ENCODE measurements at places on chromosomes 16 and 17.

DNA sequence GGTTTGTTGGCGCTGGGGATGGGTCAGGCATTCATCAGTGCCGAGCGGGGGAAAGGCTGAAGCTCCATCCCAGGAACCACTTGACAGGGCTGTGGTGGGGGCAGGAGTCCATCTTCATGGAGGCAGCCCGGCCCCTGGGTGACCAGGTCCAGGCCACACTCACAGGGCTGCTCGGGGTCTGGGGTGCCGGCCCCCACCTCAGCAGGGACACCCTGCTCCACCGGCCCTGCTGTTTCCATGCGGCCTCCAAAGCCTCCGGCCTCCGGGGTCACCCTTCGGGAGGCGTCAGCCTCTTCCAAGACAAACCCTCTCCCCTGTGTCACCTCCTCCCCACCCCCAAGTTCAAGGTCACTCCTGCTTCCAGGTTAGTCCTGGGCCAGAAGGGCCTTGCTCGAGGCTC, 22.1 kb downstream of the GALNS start:
- no peak for DNase-seq

DNA sequence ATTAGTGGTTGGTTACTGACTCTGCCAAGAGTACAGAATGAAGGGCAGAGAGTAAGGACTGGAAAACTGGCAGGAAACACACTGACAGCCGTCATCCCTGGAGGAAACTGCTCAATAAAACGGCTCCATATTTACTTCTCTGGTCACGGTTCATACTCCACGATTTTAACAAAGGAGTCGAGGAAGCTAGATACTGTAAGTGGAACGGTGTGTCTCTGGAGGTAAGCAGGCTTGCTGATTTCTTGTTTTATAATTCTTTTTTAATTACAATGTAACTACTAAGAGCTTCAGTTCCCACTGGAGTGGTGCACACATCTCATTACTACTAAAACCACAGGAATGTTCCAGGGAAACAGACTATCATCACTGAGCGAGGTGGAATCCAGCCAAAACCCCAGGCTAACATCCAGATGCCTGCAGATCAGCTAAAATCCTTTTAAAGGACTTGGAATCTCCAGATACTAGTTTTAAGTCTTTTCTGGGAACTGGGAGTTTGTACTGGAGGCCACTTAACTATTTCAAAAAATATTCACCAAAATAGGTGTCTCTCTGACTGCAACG, 17.8 kb downstream of the SERPINF1 start:
- peak; percentile 91 for DNase-seq

DNA sequence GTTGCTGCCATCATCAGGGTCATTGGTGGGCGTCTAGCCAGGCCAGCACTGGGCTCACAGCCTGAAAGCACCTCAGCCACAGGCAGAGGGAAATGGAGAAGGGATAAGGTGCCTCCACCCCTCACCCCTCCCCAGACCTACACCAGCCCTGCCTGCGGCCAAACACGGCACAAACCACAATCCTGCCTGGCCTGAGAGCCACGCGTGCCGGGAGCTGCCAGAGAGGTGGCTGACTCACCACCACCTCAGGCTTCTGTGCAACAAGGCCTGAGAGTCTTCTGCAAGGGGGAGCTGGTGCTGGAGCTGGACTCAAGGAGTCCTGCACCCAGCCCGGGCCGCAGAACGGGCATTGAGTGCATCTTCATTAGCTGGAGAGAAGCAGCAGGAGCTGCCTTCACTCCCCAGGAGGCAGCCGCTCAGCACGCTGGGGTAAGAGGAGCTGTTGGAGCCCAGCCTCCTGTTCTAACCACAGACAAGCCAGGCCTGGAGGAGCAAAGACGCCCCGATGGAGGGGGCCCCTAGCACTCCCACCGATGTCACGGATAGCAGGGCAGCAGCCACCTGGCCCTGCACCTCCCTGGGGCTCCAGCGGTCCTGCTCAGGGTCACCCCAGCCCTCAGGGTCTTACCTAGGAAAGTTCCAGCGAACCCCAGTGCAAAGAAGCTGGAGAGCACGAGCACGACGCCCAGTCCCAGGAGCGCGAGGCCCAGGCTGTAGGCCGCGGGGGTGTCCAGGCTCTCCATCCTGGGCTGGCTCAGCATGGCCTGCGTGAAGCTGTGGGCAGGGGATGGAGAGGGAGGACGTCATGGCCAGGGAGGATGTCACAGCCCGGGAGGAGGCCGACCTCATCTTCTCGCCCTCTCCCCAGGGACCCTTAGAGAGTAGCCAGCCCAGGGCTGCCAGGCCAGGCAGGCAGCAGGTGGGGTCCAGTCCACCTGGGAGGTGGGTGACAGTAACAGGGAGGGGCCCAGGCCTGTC, 16.0 kb upstream of the RASD1 start:
- DNase-seq: peak; percentile 89

DNA sequence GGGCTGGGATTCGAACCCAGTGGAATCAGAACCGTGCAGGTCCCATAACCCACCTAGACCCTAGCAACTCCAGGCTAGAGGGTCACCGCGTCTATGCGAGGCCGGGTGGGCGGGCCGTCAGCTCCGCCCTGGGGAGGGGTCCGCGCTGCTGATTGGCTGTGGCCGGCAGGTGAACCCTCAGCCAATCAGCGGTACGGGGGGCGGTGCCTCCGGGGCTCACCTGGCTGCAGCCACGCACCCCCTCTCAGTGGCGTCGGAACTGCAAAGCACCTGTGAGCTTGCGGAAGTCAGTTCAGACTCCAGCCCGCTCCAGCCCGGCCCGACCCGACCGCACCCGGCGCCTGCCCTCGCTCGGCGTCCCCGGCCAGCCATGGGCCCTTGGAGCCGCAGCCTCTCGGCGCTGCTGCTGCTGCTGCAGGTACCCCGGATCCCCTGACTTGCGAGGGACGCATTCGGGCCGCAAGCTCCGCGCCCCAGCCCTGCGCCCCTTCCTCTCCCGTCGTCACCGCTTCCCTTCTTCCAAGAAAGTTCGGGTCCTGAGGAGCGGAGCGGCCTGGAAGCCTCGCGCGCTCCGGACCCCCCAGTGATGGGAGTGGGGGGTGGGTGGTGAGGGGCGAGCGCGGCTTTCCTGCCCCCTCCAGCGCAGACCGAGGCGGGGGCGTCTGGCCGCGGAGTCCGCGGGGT, at the start of gene CDH1:
Gene CDH1, plus strand, starts transcription at position 247 of the 684 bp plus-strand sequence. Its CDS starts 124 bp downstream, at position 371.
- peak; percentile 95 for DNase-seq

DNA sequence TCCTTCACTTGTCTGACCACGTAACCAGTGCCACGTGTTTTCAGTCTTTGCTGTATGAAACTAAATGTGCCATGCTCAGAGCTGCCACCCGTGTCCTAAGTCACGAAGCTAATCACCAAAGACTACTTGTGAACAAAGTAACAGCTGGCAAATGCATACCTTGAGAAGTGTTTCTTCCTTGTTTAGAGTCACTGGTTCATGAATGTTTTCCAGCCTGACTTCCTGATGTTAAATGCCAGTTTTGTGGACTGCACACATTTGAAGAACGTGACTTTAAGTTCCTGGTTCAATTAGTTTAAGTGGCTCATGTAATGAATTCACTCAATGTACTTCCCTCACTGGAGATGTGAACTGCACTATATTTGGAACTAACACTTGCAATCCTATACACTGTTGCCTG, 19.9 kb upstream of the KPNB1 start:
- no peak for DNase-seq

GRCh38 chr17:74604200-74604599, 12.1 kb upstream of the CD300LD start:
- DNase-seq: no peak

DNA sequence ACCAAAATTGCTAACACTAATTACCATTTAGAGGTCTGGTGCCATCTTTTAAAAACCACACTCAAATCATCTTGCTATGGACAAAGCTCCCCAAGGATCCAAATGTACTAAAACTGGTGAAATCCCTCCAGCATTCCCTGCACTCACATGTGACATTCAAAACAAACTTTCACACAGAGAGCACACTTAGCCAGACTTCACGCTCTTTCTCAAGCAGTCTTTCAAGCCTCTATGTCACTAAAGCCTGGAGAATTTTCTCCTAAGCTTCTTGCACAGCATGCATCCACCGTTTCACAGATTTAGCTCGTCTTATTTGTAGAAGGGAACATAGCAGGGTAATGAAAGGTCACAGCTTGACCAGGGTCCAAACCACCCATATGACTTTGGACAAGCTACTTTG, 19.3 kb downstream of the CMTM3 start:
- DNase-seq: no peak

- DNase-seq: no peak
Measured at GRCh38 chr16:79713609-79714309, 113.2 kb upstream of the MAF start.

- peak; percentile 98 for DNase-seq
Measured at GRCh38 chr16:23905027-23905426, 69.2 kb downstream of the PRKCB start.

DNA sequence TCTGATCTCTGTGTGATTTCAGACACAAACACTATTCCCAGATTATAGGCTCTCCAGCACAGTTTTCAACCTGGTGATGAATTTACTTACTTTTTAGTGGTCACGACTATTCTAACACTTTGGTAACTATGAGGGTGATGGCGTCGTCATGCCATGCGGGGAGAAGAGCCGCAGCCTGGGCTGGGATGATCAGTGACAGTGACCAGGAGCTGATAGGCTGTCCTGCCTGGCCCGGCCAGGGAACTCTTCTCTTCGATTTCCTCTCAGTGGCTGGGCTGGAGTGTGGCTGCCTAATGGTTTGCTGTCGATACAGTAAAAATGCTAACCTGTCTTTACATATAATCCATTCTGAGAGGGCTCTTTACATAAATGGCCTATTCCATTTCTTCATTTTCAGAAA, 113.1 kb downstream of the IRX3 start:
- DNase-seq: no peak

- no peak for DNase-seq
Measured at GRCh38 chr17:63685041-63685440, 14.9 kb downstream of the LIMD2 start.

DNA sequence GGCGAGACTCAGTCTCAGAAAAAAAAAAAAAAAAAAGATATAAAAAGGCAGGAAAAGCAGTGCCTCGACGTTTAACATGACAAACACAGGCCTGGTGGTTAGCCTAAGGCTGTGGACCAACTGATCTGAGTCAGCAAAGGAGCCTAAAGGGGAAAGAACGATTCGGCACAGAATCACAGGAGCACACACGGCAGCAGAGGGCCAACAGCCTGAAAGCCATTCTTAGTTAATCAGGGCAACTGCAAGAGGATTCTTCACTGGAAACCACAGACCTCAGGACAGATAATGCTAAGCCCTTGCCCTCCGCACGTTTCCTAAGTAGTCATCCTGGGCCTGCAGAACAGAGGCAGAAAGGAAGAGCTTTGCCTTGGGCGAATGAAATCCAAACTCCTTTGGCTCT, 14.7 kb downstream of the TMEM11 start:
- peak; percentile 87 for DNase-seq

- DNase-seq: no peak
Measured at GRCh38 chr16:30660424-30661261, 2.4 kb downstream of the FBRS start.

GRCh38 chr17:75417054-75417580, 11.6 kb upstream of the GRB2 start:
- no peak for DNase-seq

DNA sequence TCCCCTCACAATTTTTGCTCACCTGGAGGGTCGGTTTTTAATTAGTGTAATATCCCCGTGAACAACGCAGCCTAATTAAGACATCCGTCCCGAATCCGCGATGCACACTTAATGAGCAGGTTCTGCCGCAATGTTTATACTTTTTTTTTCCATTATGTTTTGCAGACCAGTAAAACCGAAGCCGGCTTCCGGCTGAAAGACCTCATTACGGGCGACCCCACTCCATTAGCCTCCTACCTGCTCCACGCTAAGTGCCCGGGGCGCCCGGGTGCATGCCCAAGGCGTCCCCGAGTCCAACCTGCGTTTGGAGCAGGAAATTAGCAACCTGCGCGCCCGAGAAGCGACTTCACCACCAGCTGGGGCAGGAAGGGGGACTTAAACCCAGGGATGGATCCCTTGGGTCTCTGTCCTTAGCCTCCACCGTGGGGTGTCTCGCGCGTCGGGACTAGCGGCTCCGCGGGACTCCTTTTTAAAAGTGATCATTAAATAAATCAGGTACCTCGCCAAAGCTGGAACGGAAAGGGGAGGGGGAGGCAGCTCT, 1.7 kb downstream of the RBFOX3 start:
- no peak for DNase-seq

DNA sequence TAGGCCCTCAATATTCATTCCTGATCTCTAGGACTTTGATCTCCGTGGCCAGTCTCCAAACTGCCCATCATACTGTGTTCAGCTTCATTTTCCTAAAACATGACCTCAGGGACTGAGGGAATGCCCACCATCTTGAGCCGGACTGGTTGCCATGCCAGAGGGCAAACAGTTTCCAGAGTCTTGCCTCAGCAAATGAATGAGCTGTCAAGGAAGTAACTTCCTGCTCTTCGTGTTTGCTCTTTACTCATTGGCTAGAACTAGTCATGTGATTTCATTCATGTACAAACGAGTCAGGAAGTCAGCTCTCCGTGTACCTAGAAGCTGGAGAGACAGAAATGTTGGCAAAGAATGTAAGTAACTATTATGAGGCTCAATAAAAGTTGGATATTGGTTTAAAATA, 50.2 kb downstream of the ANKFN1 start:
- DNase-seq: no peak

DNA sequence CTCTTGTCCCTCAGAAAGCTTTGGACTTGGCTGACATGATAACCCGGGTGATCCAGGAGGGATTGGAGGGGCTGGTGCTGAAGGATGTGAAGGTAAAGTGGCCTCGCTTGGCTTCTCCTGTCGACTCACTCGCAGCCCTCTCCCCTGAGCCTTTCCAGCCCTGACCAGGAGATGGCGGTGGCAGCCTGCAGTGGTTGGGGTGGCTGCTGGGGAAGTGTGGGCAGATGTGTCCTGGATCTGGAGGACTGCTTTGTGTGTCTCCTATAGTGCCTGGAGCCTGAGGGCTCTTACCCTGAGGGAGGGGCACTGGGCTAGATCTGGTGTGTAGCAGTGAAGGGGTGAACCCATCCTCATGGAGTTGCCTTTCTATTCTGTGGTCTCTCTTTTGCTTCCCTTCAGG, 17.9 kb downstream of the LIG3 start:
- peak; percentile 94 for DNase-seq

DNA sequence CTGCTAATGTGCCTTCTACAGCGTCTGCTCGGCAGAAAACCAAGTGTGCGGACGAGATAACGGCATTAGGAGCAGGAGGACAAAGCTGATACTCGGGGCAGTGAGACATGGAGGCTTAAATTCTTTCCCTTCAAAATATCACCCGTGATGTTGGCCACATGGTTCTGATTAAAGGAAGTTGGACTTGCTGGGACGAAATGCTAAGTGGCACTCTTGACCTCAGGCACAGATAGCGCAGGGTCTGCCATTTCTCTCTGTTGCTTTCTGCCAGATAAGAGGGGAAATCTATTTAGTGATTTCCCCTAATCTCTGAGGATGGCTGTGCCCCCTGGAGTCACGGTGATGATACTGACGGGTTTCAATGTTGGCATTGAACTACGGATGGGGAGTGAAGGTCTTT, 509.6 kb upstream of the EEF2KMT start:
- DNase-seq: no peak

GRCh38 chr17:81329927-81330883, 35.1 kb upstream of the SLC38A10 start:
- DNase-seq: peak; percentile 95

DNA sequence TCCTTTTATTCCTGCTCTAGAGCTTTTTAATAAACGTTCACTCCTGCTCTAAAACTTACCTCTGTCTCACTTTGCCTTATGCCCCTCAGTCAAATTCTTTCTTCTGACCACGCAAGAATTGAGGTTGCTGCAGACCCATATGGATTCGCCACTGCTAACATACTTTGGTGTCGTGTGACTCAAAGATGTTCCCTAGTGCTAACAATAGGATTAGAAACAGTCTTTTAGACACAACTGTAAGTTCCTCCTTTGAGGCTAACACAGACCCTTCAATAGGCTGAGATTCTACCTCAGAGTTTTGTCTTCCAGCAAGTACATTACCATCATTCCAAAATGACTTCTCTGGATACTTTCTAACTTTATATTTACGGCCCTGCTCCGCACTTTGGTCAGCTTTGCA, 149.5 kb upstream of the COX10 start:
- no peak for DNase-seq

All from islet precursor cell (in vitro differentiated cells).